NCI-H82 (cell line): ENCODE measurements at places on chromosomes 2 and 18.

- peak; percentile 94 for DNase-seq
Observed at GRCh38 chr2:181190711-181191110, 210.3 kb downstream of the UBE2E3 start.

GRCh38 chr2:30710461-30710860, 96.8 kb downstream of the CAPN13 start:
- DNase-seq = no peak

DNA sequence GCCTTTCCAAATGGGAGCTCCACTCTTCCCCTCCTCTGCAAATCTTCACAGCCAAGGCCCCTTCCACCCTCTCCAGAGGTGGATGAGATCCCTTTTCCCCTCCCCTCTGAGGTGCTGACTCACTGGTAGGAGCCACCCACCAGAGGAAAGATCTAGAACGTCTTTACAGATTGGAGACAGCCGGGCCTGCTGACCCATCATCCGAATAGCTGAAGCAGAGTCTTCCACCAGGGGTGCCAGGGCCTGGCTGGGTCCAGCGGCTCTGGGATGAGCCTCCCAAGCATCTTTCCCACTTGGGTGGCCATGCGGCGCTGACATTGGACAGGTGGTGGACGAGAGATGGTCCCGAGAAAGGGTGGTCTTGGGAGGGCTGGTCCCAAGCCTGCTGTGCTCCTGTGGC, 9.0 kb downstream of the ERFE start:
- no peak for DNase-seq

DNA sequence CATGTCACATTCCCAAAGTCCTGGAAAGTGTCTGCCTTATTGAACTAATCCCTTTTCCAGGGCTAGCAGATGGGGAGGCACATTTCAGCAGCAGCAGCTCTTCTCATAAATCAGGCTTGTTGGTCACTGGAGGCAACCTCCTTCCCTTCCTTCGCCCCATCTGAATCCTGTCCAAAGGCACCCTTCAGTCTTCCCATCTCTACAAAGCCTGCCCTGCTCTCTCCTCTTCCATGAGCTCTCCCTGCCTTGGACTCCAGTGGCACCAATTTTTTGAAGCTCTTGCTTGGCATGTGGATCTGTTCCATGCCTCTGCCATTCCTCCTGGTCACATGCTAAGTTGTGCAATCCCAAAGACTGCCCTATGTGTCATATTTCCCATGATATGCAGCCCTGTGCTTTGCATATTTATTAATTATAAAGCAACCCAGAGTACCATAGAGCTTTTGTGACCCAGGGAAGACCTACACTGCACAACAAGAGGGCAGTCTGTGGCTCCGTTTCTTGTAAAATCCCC, 70.3 kb downstream of the ANTXR1 start:
- peak; percentile 93 for DNase-seq

GRCh38 chr2:127217470-127218325, 2.4 kb downstream of the CYP27C1 start:
- no peak for DNase-seq

DNA sequence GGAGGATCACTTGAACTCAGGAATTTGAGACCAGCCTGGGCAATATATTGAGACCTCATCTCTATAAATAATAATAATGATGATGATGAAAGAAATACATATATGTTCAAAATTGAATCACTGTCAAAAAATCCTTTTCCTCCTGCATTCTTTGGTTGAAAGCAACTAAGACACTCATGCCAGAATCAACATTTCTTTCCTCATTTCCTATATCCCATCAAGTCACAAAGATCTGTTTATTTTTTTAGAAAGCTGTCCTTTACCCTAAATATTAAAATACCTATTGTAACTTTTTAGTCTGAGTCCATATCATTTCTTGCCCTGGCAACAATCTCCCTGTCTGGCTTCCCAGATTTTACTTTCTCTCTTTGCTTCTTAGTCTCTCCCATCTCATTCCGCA, 31.8 kb upstream of the PPP4R3B start:
- DNase-seq = no peak

GRCh38 chr2:45191146-45191863, 182.1 kb upstream of the SIX2 start:
- DNase-seq = no peak

GRCh38 chr2:223357076-223357475, 245.1 kb downstream of the SCG2 start:
- DNase-seq = no peak

- peak; percentile 75 for DNase-seq
Observed at GRCh38 chr2:178280244-178280852, 86.0 kb downstream of the OSBPL6 start.

- DNase-seq = no peak
Observed at GRCh38 chr2:11343368-11343649, 1.1 kb downstream of the ROCK2 start.

- no peak for DNase-seq
Observed at GRCh38 chr2:202460119-202460518, 84.0 kb downstream of the BMPR2 start.

DNA sequence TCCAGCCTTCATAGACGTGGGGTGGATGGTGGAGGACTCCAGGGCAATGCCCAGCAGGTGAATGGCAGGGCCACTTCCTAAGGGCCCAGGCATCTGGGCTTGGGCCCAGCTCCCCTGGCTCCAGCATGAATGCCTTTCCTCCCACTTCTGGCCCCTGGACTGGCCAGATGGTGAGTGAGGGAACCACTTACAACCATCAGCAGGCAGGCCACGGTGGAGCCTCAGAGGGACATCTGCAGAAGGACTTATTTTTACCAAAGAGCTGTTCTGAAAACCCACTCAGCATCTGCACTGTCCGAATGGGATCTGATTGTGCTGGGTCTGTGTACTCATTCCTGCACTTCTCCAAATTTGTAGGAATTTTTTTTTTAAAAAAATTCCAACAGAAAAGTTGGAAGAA, 69.6 kb downstream of the SNTG2 start:
- no peak for DNase-seq

- peak; percentile 80 for DNase-seq
Observed at GRCh38 chr2:121570036-121570666, 39.5 kb downstream of the RNU4ATAC start.

GRCh38 chr2:112121682-112122254, 16.4 kb upstream of the FBLN7 start:
- peak; percentile 65 for DNase-seq

GRCh38 chr18:34695310-34695709, 14.8 kb upstream of the DTNA start:
- peak; percentile 9 for DNase-seq

- no peak for DNase-seq
Observed at GRCh38 chr2:231168460-231169139, 29.8 kb upstream of the ARMC9 start.

- no peak for DNase-seq
Observed at GRCh38 chr18:44880170-44880569, 199.5 kb downstream of the SETBP1 start.

GRCh38 chr18:63199743-63200241, 119.8 kb downstream of the BCL2 start:
- no peak for DNase-seq

DNA sequence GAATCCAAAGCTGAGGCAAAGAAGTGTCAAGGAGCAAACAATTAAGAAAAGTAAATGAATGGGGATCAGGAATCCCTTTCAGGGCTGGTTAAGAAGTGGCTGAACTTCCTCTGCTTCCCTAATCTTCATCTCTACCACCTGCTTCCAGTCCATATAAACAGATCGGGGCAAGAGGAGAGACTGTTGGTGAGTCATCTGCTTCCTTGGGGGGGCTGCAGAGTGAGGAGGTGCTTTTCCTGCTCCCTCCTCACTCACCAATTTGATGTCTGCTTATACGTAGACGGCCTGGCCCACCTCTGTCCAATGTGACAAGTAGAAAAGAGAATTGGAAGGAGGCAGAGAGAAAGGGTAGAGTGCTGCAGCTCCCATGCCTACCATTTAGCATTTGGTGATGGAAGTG, 68.4 kb downstream of the NAB1 start:
- DNase-seq = no peak

DNA sequence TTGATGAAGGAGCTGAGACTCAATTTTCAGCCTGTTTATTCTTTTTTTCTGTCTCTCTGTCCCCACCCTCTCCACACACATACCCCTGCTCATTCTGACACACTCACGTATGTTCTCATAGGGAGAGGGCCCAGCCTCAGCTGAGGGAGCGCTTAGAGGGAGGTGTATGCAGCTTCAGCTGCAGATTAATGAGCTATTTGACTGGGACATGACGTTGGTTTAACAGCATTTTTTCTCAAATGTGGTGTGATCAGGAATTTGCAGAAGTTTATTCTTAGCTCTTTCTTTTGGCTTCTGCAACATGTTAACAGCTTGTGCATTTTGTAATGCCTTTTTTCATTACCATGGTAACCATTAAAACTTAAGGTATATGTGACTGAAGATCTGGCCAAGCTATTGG, 1547.1 kb upstream of the PIK3C3 start:
- no peak for DNase-seq

GRCh38 chr2:42498497-42498896, 4.7 kb upstream of the KCNG3 start:
- DNase-seq = no peak

DNA sequence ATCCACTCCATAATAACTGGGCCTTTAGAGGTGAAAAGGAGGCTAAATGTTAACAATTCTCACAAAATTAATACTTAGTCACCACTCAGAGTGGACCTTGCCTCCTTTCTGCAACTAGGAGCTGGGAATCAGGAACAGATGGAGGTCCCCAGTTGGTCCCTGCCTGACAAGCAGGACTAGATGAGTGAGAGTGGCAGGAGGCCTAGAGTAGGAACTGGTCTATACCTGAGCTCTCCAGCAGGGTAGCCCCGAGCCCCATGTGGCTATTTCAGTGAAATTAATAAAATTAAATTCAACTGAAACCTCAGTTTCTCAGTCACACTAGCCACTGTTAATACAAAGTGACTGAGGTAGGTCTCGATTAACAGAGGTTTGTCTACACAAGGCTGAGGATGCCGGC, 150.5 kb downstream of the MYO5B start:
- DNase-seq = peak; percentile 40

DNA sequence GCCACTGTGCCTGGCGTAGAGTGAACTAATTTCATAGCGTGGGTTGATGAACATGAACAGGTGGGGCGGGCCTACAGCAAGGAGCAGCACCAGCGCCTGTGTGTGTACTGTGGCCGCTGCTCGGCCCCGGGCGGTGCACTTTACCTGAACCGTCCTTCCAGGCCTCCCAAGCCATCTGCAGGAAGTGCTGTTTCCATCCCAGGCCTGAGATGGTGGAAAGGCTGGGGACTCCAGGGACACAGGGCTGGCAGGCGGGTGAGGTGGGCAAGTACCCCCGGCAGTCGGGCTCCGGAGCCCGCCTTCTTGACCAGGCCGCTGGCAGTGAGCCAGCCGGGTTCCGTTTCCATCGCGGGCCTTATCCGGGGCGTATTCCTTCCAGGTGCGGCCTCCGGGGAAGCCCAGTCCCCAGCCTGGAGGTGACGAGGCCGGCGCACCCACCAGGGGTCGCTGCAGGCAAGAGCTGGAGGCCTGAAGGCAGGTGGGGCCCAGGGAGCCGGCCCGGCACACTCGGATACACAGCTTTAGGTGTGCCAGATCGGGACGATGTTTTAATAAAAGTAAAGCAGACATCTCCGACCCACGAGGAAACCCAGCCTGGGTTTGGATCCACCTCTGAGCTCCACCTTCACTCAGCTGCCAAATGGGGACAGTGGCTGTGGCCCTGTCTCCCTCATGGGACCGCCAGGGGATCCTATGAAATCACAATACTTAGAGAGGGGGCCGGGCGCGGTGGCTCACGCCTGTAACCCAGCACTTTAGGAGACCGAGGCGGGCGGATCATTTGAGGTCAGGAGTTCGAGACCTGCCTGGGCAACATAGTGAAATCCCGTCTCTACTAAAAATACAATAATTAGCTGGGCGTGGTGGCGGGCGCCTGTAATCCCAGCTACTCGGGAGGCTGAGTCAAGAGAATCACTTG, 22.7 kb upstream of the PDIA6 start:
- DNase-seq = peak; percentile 90

- DNase-seq = no peak
Observed at GRCh38 chr2:21916934-21917522, 793.3 kb downstream of the TDRD15 start.

DNA sequence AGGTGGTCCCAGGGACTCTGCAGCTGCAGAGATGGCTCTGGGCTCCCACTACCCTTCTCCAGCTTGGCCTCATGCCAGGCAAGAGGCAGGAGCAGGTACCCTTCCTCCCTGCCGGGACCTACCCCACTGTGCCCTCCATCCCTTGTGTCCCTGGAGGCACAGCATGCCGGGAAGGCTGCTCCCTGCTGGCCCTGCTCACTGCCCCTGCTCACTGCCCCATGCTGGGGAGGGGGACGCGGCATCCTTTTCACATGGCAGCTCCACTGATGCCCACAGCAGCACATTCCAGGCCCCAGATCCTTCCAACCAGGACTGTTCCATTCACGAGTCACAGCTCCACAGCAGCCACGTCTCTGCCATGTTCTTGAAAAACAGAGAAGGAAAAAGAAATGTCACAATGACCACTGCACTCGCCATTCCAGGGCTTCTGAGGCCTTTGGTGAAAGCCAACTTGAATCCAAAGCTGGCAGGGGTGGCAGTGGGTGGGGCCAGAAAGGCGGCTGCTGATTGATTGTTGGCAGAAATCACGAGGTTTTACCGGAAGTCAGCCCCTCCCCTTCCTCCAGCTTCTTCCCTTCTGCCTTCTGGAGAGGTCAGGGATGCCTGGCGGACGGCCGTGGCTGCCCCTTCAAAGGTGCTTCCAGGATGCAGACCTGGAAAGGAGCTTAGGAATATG, 268.0 kb downstream of the CYP26B1 start:
- DNase-seq = no peak

DNA sequence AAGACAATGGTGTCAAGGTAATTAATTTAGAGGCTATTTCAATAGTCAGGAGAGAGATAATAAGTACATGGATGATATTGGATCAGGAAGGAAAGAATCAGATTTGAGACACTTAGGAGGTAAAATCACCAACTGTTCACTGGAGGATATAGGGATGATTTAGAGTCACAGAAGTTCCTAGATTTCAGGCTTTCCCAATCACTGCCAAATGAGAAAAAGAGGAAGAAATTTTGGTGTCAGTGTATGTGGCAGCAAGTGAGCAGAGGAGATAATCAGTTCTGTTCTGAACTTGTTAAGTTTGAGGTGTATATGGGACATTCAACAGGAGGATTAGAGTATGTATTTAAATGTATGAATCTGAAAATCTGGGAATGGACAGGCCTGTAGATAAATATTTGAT, 640.4 kb downstream of the NR4A2 start:
- no peak for DNase-seq

GRCh38 chr2:217972490-217972889, 30.3 kb downstream of the TNS1 start:
- DNase-seq = peak; percentile 62

GRCh38 chr2:41420872-41421271, 626.9 kb upstream of the PKDCC start:
- DNase-seq = no peak
